ENCODE measurements at places on chromosomes 2 and 18.

- DNase-seq = no peak
Measured at GRCh38 chr2:43010438-43011157, 215.8 kb downstream of the ZFP36L2 start.

DNA sequence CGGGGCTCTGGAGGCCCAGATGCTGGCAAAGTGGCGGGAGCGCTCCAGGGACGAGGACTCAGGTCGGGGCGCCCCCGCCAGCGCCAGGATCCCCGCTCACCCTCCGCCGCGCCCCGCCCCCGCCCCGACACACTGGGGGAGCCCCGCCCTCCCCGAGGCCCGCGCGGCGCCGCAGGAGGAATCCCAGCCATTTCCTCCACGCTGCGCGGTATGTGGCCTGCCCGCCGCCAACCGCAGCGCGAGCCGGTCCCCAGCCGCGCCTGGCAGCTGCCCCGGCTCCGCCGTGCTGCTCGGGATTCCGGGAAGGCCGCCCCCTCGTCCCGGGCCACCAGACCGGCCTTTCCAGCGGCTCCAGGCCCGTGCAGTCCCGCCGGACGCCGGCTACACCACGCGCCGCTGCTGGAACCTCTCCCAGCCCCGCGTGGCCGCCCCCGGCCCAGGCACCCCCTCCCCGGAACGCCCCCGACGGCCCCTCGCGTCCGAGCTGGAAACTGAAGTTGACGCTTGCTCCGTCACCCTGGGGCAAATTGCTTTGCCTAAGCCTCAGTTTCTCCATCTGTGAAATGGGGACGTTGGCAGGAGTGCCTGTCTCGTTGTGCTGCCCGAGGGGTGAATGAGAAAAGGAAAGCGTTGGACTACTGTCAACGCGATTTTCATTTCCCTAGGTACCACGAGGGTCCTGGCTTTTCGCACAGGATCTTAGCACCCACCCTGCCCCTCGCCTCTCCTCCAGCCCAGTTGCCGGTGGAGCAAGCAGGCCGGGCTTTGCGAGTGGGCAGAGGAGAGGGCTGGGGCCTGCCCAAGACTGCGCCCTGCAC, 53.6 kb downstream of the PKDCC start:
- DNase-seq = no peak

- DNase-seq = no peak
Measured at GRCh38 chr18:74714791-74715190, 117.1 kb downstream of the ZNF407 start.

DNA sequence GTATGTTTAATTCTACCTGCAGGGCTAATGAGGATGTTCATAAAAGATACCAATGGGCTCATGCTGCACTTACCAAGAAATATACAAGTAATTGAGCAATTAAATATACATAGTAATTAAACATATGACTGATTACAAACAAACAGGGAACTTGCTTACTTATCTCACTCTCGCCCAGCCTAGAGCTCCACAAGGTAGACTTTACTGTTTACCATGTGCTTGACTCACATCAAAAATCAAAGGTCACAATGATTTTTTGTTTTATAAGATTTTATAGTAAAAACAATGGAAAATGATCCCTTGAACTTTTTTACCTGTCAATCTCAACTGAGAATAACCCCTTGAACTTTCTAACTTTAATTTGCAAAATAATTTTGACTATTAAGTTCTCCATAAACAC, 1395.1 kb downstream of the SUCLG1 start:
- DNase-seq = no peak

GRCh38 chr18:68494802-68495581, 219.9 kb downstream of the TMX3 start:
- DNase-seq = peak; percentile 94

DNA sequence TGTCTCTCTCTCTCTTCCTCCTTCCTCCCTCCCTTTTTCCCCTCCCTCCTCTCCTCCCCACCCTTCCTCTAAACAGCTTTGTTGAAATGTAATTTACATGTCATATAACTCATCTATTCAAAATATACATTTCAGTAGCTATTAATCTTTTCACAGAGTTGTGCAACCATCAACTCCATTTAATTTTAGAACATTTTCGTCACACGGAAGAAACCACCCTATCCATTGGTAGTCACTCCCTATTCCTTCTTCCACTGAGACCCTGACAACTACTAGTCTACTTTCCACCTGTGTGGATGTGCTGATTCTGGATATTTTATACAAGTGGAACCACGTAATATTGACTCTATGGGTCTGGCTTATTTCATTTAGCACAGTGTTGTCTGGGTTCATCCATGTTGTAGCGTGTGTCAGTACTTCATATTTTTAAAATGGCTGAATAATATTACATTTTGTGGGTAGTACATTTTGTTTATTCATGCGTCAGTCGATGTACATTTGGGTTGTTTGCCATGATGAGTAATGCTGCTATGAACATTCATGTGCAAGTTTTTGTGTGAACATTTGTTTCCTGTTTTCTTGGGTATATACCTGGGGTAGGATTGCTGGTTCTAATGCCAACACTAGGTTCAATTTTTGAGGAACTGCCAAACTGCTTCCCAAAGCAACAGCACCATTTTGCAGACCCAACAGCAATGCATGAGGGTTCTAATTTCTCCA, 100.1 kb upstream of the GCFC2 start:
- no peak for DNase-seq

- no peak for DNase-seq
Measured at GRCh38 chr18:62621546-62621945, 93.8 kb upstream of the PHLPP1 start.

- peak; percentile 41 for DNase-seq
Measured at GRCh38 chr2:218995972-218996711, 2.9 kb upstream of the CRYBA2 start.

GRCh38 chr2:925309-925708, 25.3 kb upstream of the SNTG2 start:
- DNase-seq = no peak

Measured in skeletal muscle cell (primary cell).